Stomach (tissue), 19 donors: ENCODE measurements at places on chromosomes 3 and 15. TPM values are rescaled to one million over a fixed set of nuclear protein-coding genes. Genes with fewer than 3 reads are reported as not detected.

DNA sequence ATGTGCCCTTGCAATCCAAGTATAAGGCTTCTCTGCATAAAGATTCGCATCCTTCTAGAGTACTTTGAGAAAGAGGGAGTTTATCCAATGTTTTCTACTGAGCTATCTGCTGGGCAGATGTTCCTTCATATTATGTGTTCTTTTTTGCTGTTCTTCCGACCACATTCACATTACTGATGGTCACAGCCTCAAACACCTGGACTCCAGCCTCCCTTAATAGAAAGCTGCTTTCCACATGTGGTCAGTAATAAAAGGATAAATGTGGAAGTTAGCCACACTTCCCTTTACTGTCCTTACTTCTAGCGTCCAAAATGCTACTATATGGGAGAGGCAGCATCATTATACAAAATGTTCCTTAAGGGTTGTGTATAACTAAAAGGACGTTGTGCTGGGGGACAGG is 116.9 kb downstream of the CD47 start:
- no peak for DNase-seq

The WDR5B gene
- total RNA-seq, result not detected

The FAM43A gene
- total RNA-seq, result 2.0 TPM

The CDHR4 gene
- not detected for total RNA-seq
